ENCODE measurements at places on chromosomes 1 and 21. TPM values are rescaled to one million over a fixed set of nuclear protein-coding genes. Genes with fewer than 3 reads are reported as not detected.
A peak's percentile ranks its signal among the peaks of the same experiment; 100 is the strongest.

The TCHH gene
- not detected for total RNA-seq

The GFI1 gene
- total RNA-seq, result 3.0 TPM

The CYP4A11 gene
- not detected for total RNA-seq

DNA sequence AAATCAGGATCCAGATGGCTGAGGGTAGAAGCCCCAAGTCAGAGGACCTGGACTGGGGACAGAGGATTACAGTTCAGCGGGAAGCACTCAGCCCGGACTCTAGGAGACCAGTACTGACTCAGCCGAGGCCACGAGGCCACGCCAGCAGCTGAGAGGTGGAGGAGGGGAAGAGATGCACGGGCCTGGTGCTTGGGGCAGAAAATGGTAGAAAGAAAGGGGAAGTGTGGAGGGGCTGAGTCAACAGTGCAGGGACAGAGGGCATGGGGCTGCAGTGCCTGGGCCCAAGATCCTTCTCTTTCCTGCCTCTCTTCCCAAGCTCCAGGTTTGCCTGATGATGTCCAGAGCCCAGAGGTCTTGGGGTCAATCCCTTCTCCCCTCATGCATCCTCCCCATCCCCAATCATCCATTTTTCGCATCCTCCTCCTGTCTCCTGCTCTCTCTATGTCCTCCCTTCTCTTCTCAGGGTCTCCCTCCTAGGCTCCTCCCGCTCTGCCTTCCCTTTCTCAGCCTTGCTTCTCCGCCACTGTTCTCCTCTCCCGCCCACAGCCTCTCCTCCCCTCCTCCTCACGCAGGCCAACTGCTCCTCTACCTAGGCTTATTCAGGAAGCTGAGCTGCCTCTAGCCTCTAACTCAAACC, 7.7 kb downstream of the ARHGEF2 start:
- peak overlapping the region; percentile 72 for H3K27ac ChIP-seq
- DNase-seq, result no peak
- peak overlapping the region; percentile 52 for H3K4me3 ChIP-seq
- no peaks in the 10 kb centered on the region for H3K27me3 ChIP-seq

- H3K27me3 ChIP-seq, result no peaks in the 10 kb centered on the region
- no peak overlapping the region for H3K4me3 ChIP-seq
- no peak for DNase-seq
- H3K36me3 ChIP-seq, result no peaks in the 10 kb centered on the region
- H3K4me1 ChIP-seq, result peaks cover 21% of the 10 kb centered on the region
These were observed 58.7 kb downstream of the VANGL2 start for GRCh38 chr1:160459056-160459455.

- H3K36me3 ChIP-seq, result peaks cover 2% of the 10 kb centered on the region
- peaks cover 23% of the 10 kb centered on the region for H3K4me1 ChIP-seq
- DNase-seq, result no peak
- no peaks in the 10 kb centered on the region for H3K27me3 ChIP-seq
- H3K4me3 ChIP-seq, result no peak overlapping the region
- no peak overlapping the region for H3K27ac ChIP-seq
These were observed 1.7 kb downstream of the ZNF692 start for GRCh38 chr1:248857201-248857600.

DNA sequence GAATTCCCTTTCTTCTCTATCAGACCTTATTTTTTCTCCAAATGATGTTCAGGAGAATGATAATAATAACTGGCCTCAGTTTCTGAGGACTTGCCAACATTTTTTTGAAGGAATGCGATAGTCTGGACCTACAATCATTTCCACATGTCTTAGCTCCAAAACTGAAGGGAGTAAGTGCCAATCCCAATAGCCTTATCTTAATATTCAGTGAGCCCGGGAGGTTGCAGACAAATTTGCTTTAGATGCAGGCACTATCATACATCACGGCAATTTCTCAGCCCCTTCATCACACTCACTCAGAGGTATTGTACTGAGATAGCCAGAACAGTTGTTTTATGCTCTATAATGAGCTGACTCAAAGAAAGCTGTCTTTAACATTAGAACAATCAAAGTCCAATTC, 796.9 kb downstream of the ADGRL2 start:
- no peak for DNase-seq
- H3K4me3 ChIP-seq, result no peak overlapping the region
- no peaks in the 10 kb centered on the region for H3K36me3 ChIP-seq
- H3K27me3 ChIP-seq, result no peaks in the 10 kb centered on the region
- no peak overlapping the region for H3K27ac ChIP-seq

GRCh38 chr1:23664837-23665795, 26.5 kb upstream of the RPL11 start:
- no peaks in the 10 kb centered on the region for H3K4me1 ChIP-seq
- no peaks in the 10 kb centered on the region for H3K27me3 ChIP-seq
- peak; percentile 8 for DNase-seq
- no peaks in the 10 kb centered on the region for H3K36me3 ChIP-seq

- peaks cover 10% of the 10 kb centered on the region for H3K27me3 ChIP-seq
- H3K4me1 ChIP-seq, result no peaks in the 10 kb centered on the region
- no peak overlapping the region for H3K4me3 ChIP-seq
- no peak for DNase-seq
These were observed 11.4 kb downstream of the MAGI3 start for GRCh38 chr1:113401728-113402127.

DNA sequence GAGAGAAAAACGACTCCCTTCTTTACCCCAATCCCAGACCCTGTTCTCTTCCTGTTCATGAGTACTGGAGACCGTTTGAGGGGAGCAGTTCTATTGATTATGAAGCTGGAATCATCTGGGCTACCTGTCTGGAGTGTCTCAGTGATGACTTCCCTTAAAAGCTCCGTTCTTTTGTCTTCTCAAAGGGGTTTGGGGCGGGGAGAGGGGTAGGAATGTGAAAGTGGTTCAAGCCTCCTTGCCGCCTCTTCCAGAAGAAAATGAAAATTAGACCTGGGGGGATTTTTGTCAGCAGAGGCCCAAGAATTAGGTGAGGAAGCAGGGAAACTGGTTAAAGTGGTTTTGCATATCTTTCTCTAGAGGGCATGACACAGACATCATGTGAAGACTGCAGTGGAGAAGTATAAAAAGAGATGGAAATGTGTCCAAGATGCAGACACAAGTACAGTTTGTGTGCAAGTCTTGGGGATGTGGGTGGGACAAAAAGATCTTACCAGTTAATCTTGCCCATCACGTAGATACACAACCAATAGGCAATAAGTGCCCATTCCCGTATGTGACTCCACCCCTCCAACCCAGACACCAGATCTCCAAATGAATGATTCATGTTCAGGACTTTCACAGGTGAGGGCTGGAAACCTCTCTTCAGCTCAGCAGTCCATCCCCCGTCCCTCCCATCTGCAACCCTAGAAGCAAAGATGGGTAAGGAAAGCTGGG, 470 bp upstream of the MTMR11 start:
- no peaks in the 10 kb centered on the region for H3K36me3 ChIP-seq
- H3K27me3 ChIP-seq, result no peaks in the 10 kb centered on the region
- H3K4me3 ChIP-seq, result no peak overlapping the region
- DNase-seq, result no peak
- peaks cover 4% of the 10 kb centered on the region for H3K4me1 ChIP-seq

DNA sequence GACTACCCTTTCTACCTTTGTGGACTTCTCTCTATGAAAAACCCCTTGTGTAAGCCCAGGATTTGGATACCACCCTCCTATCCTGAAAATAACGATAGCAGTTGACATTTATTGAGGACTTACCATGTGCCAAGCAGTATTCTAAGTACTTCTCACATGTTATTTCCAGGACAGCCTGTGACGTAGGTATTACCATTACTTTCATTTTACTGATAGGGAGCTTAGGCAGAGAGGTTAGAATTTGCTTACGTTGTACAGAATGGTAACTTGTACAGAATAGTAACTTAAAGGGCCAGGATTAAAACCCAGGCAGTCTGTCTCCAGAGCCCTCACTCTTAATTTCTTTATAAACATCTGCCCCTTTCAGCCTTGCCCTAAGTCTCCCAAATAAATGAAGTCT, 138.3 kb downstream of the NTMT2 start:
- no peaks in the 10 kb centered on the region for H3K27me3 ChIP-seq
- no peak overlapping the region for H3K27ac ChIP-seq
- H3K4me1 ChIP-seq, result no peaks in the 10 kb centered on the region
- no peak for DNase-seq

DNA sequence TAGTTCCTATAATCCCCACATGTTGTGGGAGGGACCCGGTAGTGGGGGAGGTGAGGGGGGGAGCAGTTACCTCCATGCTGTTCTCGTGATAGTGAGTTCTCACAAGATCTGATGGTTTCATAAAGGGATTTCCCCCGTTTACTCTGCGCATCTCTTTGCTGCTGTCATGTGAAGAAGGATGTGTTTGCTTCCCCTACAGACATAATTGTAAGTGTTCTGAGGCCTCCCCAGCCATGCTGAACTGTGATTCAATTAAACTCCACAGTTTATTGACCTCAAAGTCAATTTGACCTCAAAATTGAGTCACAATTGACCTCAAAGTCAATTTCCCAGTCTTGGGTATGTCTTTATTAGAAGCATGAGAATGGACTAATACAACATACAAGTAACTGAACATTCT, 19.7 kb downstream of the DPH5 start:
- peaks cover 32% of the 10 kb centered on the region for H3K4me1 ChIP-seq
- H3K36me3 ChIP-seq, result peaks cover 3% of the 10 kb centered on the region
- peak overlapping the region; percentile 41 for H3K27ac ChIP-seq
- no peak for DNase-seq
- H3K4me3 ChIP-seq, result no peak overlapping the region
- no peaks in the 10 kb centered on the region for H3K27me3 ChIP-seq

- H3K36me3 ChIP-seq, result no peaks in the 10 kb centered on the region
- no peak overlapping the region for H3K27ac ChIP-seq
- H3K27me3 ChIP-seq, result peaks cover 2% of the 10 kb centered on the region
- H3K4me3 ChIP-seq, result no peak overlapping the region
These were observed 60.4 kb upstream of the ATP1A1 start for GRCh38 chr1:116312681-116313069.

DNA sequence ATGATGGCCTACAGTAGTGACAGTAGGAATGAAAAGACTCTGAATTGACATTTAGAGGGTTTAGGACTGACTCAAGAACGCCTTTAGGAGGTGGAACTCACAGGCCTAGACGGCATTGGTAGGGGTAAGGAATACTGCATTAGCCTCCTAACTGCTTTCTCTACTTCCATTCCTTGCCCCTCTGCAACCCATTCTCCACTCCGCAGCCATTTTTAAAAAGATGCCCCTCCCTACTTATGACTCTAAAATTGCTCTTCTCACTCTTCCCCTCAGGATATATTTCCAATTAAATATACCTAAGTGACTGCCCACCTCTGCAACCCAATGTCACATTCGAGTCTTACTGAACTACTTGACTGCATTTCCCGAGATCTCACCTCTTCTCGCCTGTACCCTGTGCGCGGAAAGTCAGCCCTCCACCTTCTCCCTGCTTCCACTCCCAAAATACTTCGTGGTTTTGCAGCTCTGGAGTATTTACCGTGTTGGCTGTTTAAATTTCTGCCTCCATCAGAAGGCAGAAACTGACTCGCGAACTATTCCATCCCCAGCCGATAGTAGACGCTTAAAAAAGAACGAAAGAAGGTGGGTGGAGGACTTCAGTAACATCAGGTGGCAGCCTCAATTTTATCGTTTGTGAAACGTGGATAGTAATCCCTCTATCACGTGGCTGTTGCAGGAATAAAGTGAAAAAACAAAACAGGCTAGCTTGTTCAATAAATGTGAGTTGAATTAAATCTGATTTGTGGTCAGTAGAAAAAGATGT, 1.1 kb upstream of the YBX1 start:
- peaks cover 5% of the 10 kb centered on the region for H3K36me3 ChIP-seq
- no peaks in the 10 kb centered on the region for H3K27me3 ChIP-seq

- no peak overlapping the region for H3K27ac ChIP-seq
- peaks cover 10% of the 10 kb centered on the region for H3K36me3 ChIP-seq
- DNase-seq, result no peak
- no peak overlapping the region for H3K4me3 ChIP-seq
These were observed 38.5 kb downstream of the COQ8A start for GRCh38 chr1:226978432-226979114.

DNA sequence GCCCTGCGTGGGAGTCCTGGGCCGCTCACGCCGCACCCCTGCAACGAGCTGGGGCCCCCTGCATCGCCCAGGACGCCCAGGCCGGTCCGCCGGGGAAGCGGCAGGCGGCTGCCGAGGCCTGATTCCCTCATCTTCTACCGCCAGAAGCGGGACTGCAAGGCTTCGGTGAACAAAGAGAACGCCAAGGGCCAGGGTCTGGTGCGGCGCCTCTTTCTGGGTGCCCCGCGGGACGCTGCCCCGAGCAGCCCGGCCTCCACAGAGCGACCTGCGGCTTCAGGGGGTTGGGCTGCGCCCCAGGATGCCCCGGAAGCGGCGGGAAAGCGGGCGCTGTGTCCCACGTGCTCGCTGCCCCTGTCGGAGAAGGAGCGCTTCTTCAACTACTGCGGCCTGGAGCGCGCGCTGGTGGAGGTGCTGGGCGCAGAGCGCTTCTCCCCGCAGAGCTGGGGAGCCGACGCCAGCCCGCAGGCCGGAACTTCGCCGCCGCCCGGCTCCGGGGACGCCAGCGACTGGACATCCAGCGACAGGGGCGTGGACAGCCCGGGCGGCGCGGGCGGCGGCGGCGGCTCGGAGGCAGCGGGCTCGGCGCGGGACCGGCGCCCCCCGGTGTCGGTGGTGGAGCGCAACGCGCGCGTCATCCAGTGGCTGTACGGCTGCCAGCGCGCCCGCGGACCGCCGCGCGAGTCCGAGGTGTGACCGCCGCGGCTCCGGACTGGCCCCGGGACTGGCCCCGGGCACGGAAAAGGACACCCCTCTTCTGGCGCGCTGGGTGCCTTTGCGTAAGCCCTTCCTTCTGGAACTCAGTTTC, 2.7 kb downstream of the FAM110D start:
- DNase-seq, result no peak
- H3K4me3 ChIP-seq, result no peak overlapping the region
- no peak overlapping the region for H3K27ac ChIP-seq

DNA sequence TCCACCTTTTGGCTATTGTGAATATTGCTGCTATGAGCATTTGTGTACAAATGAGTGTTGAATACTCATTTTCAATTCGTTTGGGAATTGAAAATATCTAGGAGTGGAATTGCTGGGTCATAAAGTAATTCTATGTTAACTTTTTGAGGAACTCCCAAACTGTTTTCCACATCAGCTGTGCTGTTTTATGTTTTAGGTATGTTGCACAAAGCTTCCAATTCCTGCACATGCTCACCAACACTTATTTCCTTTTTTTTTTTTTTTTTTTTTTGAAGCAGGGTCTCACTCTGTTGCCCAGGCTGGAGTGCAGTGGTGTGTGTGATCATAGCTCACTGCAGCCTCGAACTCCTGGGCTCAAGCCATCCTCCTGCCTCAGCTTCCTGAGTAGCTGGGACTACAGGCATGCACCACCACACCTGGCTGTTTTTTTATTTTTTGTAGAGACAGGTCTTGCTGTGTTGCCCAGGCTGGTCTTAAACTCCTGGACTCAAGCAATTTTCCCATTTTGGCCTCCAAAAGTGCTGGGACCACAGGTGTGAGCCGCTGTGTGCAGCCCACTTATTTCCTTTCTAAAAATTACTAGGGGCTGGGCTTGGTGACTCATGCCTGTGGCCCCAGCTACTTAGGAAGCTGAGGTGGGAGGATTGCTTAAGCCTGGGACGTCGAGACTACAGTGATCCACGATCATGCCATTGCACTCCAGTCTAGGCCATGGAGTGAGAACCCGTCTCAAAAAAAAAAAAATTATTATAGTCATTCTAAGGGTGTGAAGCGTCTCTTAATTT, 33.4 kb downstream of the TMCC2 start:
- no peak overlapping the region for H3K27ac ChIP-seq
- H3K4me3 ChIP-seq, result no peak overlapping the region
